ENCODE measurements at places on chromosomes 1 and 21. TPM values are rescaled to one million over a fixed set of nuclear protein-coding genes. Genes with fewer than 3 reads are reported as not detected.

Gene CFHR2
- not detected for total RNA-seq

Gene RAB42
- total RNA-seq, result 5.4 TPM

Gene F13B
- 0.31 TPM for total RNA-seq

Gene FMO2
- total RNA-seq, result 3.4 TPM

Gene RXRG
- 1.1 TPM for total RNA-seq

Gene ZNF691
- total RNA-seq, result 16.7 TPM

Gene C1orf74
- total RNA-seq, result 5.0 TPM

Gene MAB21L3
- total RNA-seq, result 3.8 TPM

Gene STUM
- total RNA-seq, result 3.7 TPM

Gene NUP210L
- 23.0 TPM for total RNA-seq

Gene HSF2BP
- 28.3 TPM for total RNA-seq

Gene TFF2
- not detected for total RNA-seq

Gene EVI5
- total RNA-seq, result 73.9 TPM

Gene S100A7
- total RNA-seq, result not detected

Gene VAV3
- total RNA-seq, result 11.3 TPM

Measured in testis (tissue), 5 donors.